ENCODE measurements at places on chromosomes 16 and 17. TPM values are rescaled to one million over a fixed set of nuclear protein-coding genes. Genes with fewer than 3 reads are reported as not detected.

MSLN gene
- not detected for polyA plus RNA-seq

GNAO1 gene
- polyA plus RNA-seq: 0.58 TPM

DOC2B gene
- not detected for polyA plus RNA-seq

STAT5A gene
- polyA plus RNA-seq: 63.0 TPM

HIC1 gene
- polyA plus RNA-seq: 0.88 TPM

SCN4A gene
- 0.10 TPM for polyA plus RNA-seq
